ENCODE measurements at places on chromosomes 7 and 10.

DNA sequence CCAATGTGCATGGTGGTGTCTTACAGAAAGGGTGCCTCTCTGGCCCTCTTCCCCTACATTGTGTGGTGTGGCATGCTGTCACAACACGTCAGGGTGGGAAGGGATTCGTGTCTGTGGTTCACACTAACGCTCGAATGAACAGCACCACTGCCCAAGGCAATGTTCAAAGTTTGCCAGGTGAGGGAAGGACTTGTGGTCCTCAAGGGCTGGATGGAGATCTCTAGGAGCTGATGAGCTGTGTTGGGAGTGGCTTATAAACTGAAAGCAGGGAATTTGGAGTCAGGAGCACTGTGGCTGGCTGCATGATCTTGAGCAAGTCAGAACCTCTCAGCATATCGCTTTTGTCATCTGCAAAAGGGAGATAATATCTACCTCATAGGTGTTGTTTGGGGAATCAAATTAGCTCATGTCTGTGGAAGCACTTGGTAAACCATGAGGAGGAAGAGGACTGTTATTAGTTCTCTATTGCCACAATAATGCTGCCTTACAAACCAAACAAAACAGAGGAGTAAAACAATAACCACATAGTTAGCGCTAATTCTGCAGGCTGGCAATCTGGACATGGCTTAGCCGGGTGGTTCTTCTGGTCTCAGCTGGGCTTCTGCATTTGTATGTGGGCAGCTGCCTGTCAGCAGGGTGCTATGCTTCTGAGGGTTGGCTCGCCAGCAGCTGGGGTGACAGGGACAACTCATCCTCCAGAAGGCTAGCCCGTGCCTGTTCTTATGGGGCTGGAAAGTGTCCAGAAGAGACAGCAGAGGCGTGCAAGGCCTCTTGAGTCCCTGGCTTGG lies 22.9 kb upstream of the C10orf105 start:
- no peak for DNase-seq

GRCh38 chr10:47013507-47014154 lies 102.4 kb downstream of the PTPN20 start:
- DNase-seq, result no peak

GRCh38 chr10:44995914-44996669 lies 4.6 kb upstream of the ZNF22 start:
- no peak for DNase-seq

- no peak for DNase-seq
Observed at GRCh38 chr10:68302503-68302823, 29.4 kb upstream of the HNRNPH3 start.

GRCh38 chr10:96642973-96643372 lies 56.2 kb upstream of the TM9SF3 start:
- peak; percentile 80 for DNase-seq

DNA sequence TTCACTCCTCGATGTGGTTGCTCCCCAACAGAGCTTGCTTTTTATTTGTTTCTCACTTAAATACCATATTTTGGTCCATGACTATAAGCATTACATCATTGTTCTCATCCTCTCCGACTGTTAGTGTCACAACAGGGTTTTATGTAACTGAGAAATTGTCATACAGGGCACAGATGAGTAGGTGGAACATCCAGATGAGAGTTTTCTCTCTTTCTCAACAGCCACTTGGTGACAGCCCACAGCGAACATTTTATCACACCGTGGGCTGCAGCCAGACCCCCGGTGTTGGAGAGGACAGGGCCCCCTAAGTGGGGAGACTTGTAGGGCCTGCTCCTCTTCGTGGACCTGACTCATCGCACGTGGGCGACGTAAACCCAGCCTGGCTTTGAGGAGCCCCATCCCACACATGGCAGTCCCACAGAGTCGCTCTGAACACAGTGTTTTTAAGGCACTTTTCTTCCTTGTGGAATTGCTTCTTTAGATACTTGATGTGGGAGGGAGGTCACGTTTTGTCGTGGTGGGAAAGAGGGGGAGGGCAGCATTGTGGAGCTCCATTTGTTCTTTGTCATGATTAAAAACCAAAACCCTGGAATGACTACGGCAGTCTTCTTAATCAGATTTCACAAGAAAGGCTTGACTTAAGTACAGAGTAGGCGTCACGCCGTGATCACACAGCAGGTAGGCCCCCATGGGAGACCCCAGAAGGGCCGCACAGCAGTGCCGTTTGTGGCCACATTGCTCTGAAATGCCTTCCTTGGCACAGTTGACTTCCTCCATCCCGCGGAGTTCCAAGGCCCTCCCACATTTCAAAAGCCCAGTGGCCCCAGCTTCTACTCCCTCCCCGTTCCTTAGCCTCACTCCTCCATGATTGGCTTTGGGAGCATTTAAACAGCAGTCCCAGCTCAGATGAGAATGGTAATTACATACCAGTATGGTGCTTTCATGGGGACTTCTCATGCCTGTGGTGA lies 220.6 kb downstream of the CCDC3 start:
- no peak for DNase-seq

DNA sequence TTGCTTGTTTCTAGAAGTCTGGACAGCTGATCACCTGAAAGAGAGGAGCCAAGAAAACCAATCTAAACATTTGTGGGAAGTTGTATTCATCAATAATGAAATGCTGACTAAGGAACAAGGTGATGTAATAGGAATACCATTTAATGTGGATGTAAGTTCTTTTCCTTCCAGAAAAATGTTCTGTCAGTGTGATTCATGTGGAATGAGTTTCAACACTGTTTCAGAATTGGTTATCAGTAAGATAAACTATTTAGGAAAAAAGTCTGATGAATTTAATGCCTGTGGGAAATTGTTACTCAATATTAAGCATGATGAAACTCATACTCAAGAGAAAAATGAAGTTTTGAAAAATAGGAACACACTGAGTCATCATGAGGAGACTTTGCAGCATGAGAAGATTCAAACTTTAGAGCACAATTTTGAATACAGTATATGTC lies 39.8 kb upstream of the ZNF37A start:
- DNase-seq, result no peak

DNA sequence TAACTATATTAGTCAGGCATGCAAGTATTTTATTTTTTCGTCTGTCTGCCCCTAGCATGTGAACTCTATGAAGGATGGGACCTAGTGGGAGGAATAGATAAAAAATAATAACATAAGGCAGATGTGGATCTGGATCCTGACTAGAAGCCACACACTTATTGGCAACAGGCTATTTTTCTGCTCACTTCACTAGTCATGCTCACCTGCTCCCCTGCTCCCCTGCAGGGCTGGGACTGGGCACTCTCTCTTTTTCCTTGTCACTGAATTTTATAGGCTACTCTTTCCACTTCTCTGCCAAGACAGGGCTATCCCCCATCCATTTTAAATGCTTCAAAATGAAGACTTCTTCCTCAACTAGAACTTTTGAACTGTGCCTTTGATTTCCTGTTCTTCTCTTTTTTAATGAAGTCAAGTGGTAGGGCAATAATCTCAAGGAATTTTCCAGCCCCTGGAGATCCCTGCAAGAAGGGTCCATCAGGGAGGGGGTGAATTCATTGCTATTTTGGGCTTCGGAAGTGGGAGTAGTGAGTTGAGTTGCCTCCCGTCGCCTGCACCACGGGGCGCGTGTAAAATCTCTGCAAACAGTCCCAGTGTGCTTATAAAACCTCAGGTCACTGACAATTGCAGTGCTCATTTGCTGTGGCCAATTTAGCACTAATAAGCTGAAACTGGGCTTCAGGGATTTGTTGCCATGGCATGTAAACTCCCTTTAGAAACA lies 156.7 kb upstream of the NPVF start:
- no peak for DNase-seq

DNA sequence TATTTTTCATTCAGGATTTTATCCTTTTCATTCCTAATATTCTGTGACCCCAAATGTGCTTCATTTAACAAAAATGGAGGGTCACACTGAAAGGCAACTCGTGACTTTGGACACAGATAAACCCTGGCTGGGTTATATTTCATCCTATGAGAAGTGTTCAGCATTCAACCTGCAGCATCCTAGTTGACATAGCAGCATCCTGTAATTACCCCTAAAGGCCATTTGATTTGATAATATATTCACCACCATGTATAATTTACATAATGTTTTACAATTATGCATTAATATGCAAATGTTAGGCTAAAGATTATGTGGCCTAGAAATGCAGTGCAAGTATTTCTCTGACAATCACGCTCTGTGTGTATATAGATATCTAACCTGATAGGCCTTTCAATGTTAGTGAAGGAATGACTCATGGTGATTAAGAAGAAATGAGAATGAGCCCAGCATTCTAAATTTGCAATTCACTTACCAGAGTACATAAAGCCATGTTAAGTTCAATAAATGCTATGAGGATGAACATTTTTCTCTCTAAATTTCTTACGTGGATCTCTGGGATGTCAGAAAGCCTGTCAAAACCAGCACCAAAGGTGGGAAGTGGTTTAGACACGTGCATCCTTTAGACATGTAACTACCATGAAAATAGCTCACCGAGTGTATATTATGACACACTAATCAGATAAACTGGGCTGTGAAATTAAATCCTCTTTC lies 337.7 kb upstream of the AOAH start:
- no peak for DNase-seq

DNA sequence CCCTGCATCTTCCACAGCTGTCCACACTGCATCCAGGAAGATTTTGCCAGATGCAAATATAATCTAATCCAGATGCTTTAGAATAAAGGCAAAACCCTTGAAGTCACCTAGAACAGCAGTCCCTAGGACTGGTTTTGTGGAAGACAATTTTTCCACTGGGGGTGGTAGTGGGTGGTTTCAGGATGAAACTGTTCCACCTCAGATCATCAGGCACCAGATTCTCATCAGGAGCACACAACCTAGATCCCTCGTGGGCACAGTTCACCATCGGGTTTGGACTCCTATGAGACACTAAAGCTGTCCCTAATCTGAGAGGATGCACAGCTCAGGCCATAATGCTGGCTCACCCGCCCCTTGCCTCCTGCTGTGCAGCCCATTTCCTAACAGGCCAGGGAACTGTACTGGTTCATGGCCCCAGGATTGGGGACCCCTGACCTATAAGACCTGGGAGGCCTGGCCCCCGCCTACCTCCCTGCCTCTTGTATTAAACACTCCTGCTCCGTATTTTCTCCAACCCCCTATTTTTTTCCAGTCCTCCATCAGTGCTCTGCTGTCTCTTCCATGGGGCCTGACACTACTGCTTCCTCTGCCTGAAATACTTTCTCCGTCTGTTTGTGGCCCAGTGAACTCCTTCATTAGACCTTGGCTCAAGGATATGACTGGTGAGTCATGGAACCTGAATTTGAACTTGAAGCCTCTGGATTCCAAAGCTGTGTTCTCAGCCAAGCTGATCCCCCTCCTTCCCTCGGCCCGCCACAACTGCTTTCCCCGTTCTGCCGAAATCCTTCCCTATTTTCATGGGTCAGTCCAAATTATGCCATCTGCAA lies 79.9 kb upstream of the RHEB start:
- DNase-seq, result no peak

DNA sequence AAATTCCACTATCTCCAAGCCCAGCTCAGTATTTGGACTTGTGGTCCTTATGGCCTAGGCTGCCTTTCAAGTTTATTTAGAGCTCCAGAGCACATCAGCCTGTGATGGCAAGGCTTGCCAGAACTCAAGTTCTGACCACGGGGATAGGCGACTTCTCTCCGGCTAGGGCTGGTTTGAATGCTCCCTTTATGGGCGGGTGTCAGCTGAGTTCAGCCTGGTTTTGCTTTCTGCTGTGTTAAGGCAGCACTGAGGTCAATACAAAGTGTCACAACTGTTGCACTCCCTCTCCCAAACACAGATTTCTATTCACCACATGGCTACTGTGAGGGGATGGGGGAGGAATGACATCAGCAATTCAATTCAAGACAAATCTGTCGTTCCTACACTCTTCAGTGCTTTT lies 318.1 kb upstream of the MYO3A start:
- DNase-seq, result no peak

DNA sequence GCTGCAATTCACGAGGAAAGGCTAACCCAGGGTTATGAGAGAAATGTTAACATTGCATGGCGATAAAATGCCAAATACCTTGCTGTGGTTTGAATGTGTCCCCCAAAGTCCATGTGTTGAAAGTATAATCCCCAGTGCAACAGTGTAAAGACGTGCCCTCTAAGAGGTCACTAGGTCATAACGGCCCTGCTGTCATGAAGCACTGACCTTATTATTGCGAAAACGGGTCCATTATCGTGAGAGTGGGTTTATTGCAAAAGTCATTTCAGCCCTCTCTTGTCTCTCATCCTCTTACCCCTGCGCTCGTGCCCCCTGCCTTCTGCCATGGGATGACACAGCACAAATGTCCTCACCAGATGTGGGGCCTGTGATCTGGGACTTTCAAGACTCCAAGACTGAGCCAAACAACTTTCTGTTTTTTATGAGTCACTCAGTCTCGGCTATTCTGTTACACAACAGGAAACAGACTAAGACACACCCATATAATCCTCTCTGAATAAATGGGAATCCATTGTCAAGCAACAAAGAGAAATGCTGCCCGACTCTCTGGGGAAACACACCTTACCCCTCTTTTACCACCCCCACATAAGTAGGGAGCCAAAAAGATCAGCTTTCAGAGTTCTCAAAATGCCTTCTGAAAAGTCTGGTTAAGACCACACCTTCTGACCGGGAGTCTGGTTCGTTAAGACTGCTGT lies 73.1 kb upstream of the UCN3 start:
- no peak for DNase-seq

- no peak for DNase-seq
Observed at GRCh38 chr10:98396096-98397063, 18.6 kb downstream of the PYROXD2 start.

Measured in hematopoietic multipotent progenitor cell treated with erythropoietin and hydrocortisone succinate and interleukin-3 and kit ligand, for 15 days (in vitro differentiated cells).